ENCODE measurements at places on chromosomes 3 and 15.

DNA sequence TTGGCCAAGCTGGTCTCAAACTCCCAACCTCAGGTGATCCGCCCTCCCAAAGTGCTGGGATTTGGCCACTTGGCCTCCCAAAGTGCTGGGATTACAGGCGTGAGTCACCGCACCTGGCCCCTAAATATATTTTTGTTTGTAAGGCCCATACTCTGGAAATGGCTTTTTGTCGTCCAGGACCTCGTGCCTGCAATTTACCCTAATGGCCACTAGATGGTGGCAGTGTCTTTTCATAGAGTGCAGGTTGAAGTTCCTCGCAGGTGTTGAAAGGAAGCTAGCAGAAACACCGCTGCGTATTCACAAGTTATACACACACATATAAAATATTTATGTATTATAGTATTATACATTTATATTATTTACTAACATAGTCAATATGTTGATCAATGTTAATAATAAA, 97.2 kb downstream of the LRTM1 start:
- peak; percentile 60 for DNase-seq

GRCh38 chr15:39925112-39925842, 5.2 kb upstream of the GPR176 start:
- DNase-seq: no peak

DNA sequence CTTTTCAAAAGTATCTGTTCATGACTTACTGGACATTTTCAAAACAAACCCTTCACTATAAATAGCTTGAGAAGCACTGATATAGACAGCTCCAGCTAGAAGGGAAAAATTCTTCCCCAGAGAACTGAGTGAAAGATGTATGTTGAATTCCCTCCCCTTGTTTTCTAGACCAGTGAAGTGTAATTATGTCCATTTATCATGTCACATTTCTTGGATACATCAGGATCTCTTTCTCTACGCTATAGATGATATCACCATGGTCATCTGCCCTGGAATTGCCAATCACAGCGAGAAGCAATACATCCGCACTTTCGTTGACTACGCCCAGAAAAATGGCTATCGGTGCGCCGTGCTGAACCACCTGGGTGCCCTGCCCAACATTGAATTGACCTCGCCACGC, 66.3 kb downstream of the RLBP1 start:
- DNase-seq: no peak

DNA sequence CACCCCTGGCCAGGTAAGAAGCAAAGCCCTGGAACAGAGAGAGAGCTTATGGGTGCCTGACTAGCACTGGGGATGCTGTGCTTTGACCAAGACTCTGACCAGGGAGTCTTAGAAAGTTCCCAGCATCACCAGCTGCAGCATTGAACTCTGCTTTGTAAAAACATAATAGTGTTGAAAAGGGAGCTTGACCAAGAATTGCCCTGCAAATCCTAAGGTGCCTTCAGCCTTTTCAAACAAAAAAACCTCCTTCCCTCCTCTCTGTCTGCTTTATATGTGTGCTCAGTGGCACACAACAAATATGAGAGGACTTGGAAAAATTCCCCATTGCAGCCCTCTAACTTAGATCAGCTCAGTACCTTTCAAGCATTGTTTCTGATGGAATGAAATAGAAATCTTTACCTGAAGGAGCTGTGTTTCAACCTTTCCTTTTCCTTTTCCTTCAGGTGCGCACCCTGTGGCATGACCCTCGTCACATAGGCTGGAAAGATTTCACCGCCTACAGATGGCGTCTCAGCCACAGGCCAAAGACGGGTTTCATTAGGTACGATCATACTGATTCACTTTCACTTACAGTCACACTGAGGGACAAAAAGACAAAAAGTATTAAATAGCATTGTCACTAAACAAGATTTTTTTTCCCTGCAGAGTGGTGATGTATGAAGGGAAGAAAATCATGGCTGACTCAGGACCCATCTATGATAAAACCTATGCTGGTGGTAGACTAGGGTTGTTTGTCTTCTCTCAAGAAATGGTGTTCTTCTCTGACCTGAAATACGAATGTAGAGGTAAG, 13.0 kb downstream of the THBS1 start:
- no peak for DNase-seq

GRCh38 chr15:51366920-51367319, 25.5 kb downstream of the GLDN start:
- DNase-seq: no peak

- no peak for DNase-seq
Observed at GRCh38 chr15:50676799-50677483, 9.7 kb downstream of the TRPM7 start.

GRCh38 chr3:41198526-41198925, 779 bp upstream of the CTNNB1 start:
- peak; percentile 24 for DNase-seq

DNA sequence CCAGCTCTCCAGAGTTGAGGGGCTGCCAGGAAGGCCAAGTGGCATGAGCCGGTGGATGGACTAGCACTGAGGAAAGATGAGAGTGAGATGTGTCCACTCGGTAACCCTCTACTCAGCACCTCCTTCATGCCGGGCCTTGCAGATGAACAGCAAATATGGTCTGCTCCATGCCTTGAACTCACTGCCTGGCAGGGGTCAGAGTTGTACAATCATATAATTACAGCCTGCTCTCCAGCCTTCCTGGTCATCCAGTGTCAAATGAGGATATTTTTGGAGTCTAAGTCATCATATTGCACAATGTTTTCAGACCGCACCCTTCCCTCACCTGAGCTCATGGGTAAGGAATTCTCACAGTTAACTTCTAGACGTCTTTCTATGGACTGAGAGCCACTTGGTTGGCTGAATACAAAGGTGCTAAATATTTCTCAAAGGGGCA, 4.9 kb downstream of the MGLL start:
- DNase-seq: no peak

DNA sequence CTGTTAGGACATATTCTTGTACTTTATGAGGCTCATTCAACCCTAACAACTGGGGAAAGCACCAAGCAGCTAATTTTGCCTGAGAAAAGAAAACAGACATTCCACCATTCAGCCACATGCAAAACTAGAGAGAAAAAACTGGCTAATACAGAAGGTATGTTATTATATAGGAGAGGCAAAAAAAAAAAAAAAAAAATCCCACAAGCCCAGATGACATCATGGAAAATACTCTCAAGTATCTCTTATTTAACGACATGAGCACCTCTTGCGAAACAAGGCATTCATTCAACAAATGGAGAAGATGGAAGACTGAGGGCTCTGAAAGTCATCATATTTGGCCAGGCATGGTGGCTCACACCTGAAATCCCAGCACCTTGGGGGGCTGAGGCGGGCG, 61.5 kb downstream of the PRICKLE2 start:
- DNase-seq: peak; percentile 47

DNA sequence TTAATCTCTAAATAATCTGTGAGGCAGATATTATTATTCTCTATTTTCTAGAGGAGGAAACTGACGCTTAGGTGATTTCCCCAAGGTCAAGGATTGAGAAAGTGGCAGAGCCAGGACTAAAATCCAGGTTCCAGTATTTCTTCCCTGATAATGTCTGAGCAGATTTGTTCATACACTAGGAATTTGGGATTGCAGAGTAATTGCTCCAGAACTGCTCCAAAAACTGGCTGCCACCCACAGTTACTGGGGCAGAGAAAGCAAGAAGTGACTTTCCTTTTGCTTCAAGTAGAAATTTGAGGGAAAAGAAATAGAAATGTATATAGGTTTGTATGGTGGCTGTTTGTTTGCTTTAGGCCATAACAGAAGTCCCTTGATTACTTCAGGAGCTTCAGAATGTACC, 60.6 kb downstream of the SLC12A8 start:
- no peak for DNase-seq

DNA sequence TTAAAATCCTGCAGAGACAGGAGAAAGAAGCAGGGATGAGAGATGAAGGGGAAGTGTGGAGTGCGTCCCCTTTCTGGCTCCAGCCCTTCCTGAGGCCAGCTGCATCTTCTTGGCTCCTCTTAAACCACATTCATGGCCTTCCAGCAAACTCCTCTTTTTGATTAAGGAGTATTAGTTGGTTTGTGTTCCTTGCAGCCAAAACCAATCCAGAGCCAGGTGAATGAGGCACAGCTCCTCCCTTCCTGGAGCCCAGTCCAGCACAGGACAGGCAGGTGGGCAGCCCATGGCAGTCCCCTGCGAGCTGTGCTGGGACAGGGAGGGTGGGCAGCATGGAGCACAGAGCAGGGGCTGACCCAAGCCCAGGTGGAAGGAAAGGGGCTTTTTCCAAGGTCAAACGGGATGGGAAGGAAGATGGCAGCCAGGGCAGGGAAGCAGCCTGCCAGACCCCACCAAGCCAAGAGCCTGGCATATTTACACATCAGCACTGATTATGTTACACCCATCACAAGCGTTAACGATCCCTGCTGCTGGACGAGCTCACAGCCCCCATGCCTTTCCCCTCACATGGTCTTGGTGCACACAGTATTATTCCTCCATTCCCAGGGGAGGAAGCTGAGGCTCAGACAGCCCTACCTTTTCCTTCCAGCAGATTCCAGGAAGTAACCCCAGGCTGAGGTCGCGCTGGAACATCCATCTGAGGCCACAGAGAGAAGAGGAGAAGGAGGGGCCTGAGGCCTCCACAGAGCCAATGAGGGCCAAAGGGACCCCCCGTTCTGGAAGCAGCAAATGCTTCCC, 175.6 kb downstream of the SMAD6 start:
- no peak for DNase-seq

- no peak for DNase-seq
Observed at GRCh38 chr3:138259126-138259525, 70.5 kb downstream of the NME9 start.

- DNase-seq: no peak
Observed at GRCh38 chr3:16297997-16298885, 33.2 kb downstream of the OXNAD1 start.

DNA sequence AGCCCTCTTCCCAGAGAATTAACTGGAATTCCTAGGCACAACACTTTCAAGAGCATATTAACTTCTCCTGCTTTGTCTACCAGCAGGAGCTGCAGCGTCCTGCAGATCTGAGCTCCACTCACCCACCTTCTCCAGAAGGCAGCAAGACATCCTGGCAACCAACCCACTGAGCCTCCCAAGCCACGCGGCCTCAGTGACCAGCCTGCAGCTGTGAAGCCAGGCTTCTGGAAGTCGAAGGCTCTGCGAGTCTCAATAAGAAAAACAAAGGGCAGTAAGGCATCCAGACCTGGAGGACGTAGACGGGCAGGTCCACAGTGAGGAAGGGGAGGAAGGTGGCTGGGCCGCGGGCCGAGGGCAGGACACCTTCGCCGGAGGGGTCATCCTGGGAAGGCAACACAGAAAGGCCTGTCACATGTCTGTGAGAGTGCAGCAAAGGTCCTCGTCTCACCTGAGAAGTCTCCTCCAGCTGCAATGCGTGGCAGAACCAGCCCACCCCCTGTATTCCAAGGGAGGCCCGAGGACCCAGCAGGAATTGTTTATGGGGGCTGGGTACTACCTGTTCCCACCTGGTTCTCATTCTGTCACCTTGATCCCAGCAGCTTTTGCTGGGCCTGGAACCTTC, 36.2 kb downstream of the ZXDC start:
- DNase-seq: no peak

DNA sequence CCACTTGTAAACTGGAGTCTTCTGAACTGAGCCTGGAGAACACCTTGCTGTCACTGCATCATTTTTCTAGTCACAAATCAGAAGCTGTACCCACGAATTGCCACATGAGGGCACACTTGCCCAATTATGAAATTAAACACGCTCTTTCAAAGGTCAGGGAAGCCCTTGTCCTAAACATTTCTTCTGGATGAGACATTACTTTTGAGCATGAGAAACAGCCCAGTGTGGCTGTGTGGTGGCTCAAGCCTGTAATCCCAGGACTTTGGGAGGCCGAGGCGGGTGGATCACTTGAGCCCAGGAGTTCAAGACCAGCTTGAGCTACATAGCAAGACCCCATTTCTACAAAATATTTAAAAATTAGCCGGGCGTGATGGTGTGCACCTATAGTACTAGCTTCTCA, 27.5 kb upstream of the CFAP161 start:
- peak; percentile 60 for DNase-seq

- DNase-seq: no peak
Observed at GRCh38 chr3:82938821-82939328, 1177.4 kb upstream of the GBE1 start.

DNA sequence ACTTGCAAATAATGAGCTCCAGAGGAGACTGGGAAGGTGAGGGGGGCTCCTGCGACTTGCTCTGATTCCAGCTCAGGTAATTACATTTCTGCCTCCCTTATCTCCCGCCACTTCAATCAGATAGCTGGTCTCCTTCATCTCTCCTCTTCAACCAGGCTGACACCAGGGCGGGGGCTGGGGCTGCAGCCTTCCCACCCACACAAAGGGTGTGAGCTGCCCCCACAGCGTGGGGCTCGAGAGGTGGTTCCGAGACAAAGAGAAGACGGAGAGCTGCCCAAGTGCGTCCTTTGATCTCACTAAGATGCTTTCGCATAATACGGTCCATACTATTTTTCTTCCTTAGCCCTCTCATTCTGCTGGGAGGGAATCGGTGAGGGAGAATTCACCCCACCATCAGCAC, 139.7 kb downstream of the NSMCE3 start:
- DNase-seq: no peak

DNA sequence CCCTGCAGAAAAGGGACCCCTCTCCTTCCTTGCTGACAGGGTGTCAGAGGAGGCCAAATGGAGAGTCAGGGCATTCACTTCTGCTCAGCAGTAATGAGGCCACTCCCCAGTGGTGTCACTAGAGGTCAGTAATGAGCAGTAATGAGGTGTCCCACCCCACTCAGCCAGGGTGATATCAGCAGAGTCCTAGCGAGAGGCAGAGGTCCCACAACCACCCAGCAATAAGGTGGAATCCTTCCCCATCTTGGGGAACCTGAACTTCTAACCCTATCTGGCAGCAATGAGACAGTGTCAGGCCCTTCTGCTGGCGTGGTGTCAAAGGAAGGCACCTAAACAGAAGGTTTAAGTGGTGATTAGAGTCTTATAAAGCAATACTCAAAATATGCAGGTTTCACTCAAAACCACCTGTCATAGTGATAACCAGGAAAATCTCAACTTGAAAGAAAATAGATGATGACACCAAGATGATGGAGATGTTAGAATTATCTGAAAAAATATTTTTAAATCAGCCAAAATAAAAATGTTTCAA, 12.9 kb downstream of the OCA2 start:
- DNase-seq: peak; percentile 72

DNA sequence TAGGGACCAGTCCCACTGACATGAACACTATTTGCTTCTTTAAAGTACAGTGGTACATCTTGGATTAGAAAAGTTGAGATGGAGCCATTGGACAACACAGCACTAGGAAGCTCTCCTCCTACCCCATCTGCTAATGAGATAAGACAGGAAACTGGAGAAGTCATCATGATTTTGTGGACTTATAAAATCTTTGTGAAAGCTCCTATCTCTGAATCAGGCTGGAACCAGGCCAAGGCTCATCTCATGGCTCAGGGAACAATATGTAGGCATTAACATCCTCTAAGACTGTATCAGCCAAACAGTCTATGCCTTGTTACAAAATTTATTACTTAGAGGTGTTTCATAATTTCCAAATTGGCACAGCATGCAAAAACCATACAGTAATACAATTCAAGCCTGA, 84.1 kb downstream of the BOC start:
- no peak for DNase-seq

DNA sequence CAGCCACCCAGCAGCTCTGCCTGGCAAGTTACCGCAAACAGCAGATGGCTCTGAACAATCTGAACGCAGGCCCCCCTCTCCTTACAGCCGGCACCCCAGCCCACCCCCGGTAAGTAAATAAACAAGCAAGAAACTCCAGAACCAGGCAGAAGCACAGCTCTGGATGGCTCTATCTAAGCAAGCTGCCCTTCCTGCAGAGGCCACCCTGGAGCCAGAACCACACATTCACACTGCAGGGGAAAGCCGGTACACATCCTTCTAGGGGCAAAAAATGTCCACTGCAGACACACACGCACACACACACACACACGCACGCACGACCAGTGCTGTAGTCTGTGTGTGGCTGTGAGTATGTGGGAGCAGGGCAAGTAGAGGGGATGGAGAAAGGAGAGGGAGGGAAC, 63.9 kb downstream of the ADCY5 start:
- DNase-seq: no peak
